Lung (tissue), 17 donors: ENCODE measurements at places on chromosomes 13 and 19. TPM values are rescaled to one million over a fixed set of nuclear protein-coding genes. Genes with fewer than 3 reads are reported as not detected.

Gene OR7C1
- total RNA-seq, result not detected

Gene ATP4B
- not detected for total RNA-seq

Gene FAM124A
- 2.0 TPM for total RNA-seq

Gene IGSF23
- total RNA-seq, result not detected

Gene ZNF296
- 3.8 TPM for total RNA-seq

Gene NKG7
- total RNA-seq, result 12.7 TPM
